A549 treated with Mapracorat at 1 μM for 4 hours (cell line): ENCODE measurements at places on chromosomes 12 and 14. TPM values are rescaled to one million over a fixed set of nuclear protein-coding genes. Genes with fewer than 3 reads are reported as not detected.

HCAR2 gene
- 0.07 to 0.11 TPM (median 0.09 TPM) in 4 of 5 replicates, not detected in the other for total RNA-seq

PDE6H gene
- total RNA-seq: not detected in 5 replicates

CDC42BPB gene
- 68.2 to 86.6 TPM (median 81.1 TPM) in 5 replicates for total RNA-seq

FAIM2 gene
- not detected in 5 replicates for total RNA-seq

IGF1 gene
- 0.08 TPM in 1 of 5 replicates, not detected in the others for total RNA-seq

TSPAN19 gene
- not detected in 5 replicates for total RNA-seq

AQP6 gene
- total RNA-seq: 0.11 TPM in 1 of 5 replicates, not detected in the others

FGF23 gene
- total RNA-seq: not detected in 5 replicates

LRTM2 gene
- 0.05 TPM in 1 of 5 replicates, not detected in the others for total RNA-seq

NDUFA12 gene
- total RNA-seq: 132 to 193 TPM (median 138 TPM) in 5 replicates

PAWR gene
- total RNA-seq: 24.2 to 69.8 TPM (median 52.7 TPM) in 5 replicates

KIF21A gene
- total RNA-seq: 16.3 to 21.2 TPM (median 18.8 TPM) in 5 replicates

NELL2 gene
- 0.11 to 0.13 TPM in 2 of 5 replicates, not detected in the others for total RNA-seq

WNT5B gene
- 1.8 to 2.9 TPM (median 2.6 TPM) in 5 replicates for total RNA-seq

RTL1 gene
- total RNA-seq: 0.15 to 0.33 TPM (median 0.24 TPM) in 5 replicates

KRT71 gene
- not detected in 5 replicates for total RNA-seq

ADAM21 gene
- 0.06 TPM in 2 of 5 replicates, not detected in the others for total RNA-seq

CLEC14A gene
- total RNA-seq: not detected in 5 replicates

JPH4 gene
- 0.05 to 0.06 TPM (median 0.06 TPM) in 3 of 5 replicates, not detected in the others for total RNA-seq

ZDHHC22 gene
- total RNA-seq: 0.18 to 0.33 TPM (median 0.21 TPM) in 5 replicates

KRT74 gene
- not detected in 5 replicates for total RNA-seq

EMP1 gene
- 177 to 248 TPM (median 229 TPM) in 5 replicates for total RNA-seq

GALNT9 gene
- total RNA-seq: 2.8 to 6.3 TPM (median 4.7 TPM) in 5 replicates

OR4N2 gene
- total RNA-seq: not detected in 5 replicates

GZMB gene
- not detected in 5 replicates for total RNA-seq

OR4E2 gene
- total RNA-seq: not detected in 5 replicates

POTEG gene
- total RNA-seq: not detected in 5 replicates

GPR84 gene
- 0.09 to 0.15 TPM in 2 of 5 replicates, not detected in the others for total RNA-seq

MYH7 gene
- total RNA-seq: not detected in 5 replicates

PKP2 gene
- 5.7 to 7.4 TPM (median 6.6 TPM) in 5 replicates for total RNA-seq

WIF1 gene
- total RNA-seq: not detected in 5 replicates

RNASE2 gene
- total RNA-seq: not detected in 5 replicates

CCDC91 gene
- total RNA-seq: 16.2 to 23.8 TPM (median 18.1 TPM) in 5 replicates

TMPRSS12 gene
- total RNA-seq: not detected in 5 replicates

ABHD12B gene
- not detected in 5 replicates for total RNA-seq

REP15 gene
- total RNA-seq: 0.22 to 0.39 TPM (median 0.32 TPM) in 4 of 5 replicates, not detected in the other
